ENCODE measurements at places on chromosomes 2 and 18.

GRCh38 chr2:166766220-166766619 lies 122.1 kb upstream of the XIRP2 start:
- DNase-seq, result no peak

DNA sequence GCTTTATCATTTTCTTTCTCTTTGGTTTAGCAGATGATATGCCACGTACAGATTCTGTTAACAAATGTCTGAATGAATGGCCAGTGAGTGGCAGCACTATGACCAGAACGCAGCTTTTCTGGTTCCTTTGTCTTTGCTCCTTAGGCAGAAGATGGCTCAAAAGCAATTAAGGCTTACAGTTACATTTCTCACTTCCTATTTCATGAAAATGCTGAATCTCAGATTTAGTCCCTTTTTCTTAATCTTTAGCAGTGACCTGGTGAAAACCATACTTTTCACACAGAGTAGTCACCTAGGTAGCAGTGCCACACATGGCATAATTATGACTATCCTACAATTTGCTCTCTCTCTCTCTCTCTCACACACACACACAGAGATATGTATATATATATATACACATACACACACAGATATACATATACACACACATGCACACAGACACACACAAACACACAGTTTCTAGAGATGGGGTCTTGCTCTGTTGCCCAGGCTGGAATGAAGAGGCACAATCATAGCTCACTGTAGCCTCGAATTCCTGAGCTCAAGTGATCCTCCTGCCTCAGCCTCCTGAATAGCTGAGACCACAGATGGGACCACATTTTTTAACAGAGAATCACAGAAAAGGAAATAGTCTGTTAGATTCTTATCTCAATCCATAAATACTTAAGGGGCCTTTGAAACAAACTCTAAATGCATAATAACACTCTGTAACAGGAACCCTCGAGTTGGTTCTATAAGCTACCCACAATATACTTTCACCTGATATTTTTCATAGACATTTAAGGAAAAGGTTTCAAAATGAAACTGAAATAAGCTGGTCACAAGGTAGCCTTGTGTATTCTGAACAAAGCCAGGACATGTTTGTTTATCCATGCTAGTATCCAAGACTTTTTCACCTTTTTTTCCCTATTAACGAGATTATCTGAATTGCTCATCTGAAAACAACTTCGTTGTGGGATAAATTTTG lies 11.6 kb downstream of the PDE6D start:
- DNase-seq, result no peak

DNA sequence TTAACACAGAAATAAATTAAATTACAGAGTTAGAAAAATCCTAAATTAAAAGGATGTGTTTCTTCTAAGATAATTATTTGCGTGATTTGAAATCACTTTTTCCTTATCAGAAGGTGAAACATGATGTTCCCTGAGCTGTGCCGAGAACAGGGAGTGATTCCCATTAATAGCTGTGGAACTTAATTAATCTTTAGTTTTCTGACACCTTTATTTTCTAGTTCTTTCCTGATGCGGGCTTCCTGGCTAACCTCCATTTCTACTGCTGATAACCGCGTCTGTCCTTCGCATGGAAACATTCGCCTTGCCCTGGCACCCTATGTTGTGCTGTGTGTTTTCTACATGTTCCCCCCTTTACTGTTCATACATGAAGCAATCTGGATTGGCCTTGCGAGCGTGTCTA lies 172.9 kb downstream of the FAM210A start:
- DNase-seq, result no peak

- DNase-seq, result no peak
Observed at GRCh38 chr2:178325268-178325667, 125.7 kb downstream of the PRKRA start.

- DNase-seq, result peak; percentile 67
Observed at GRCh38 chr18:45621061-45621511, 5.8 kb downstream of the SLC14A2 start.

- DNase-seq, result no peak
Observed at GRCh38 chr2:94872088-94872618, 923 bp downstream of the TEKT4 start.

GRCh38 chr2:175973373-175973772 lies 28.7 kb downstream of the LNPK start:
- no peak for DNase-seq

DNA sequence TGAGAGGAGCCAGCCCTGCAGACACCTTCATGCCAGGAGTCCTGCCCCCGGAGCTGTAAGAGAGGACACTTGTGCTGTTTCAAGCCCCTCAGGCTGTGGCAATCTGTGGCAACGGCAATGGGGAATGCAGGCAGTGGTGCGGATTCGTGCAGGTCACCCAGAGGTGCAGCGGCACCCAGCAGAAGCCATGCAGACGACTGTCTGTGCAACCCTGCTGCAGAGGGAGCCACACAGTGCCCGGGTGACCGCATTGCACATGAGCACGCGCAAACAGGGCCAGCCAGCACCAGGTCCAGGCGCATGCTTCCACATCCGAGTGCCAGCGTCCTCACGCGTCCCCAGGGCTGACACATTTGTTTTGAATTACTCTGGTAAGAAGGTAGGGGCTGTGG lies 84.8 kb upstream of the GPC1 start:
- DNase-seq, result no peak

DNA sequence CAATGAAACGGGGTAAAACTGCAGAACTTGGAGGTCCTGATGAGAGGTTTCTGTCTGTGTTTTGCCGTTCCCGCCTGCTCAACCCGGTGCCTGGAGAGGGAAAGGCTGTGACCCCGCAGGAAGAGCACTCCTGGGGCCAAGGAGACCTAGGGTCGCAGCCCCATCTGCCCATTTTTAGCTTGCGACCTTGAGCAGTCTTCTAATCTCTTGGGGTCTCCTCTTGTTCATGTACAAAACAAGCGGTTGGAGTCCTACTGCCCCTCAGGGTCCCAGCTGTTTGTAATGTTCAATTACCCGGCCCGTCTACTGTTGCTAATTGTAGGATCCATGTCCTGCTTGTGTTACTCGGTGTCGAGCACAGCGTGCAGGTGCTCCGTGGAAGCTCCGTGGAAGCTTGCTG lies 104.5 kb downstream of the PTGR3 start:
- no peak for DNase-seq

- peak; percentile 50 for DNase-seq
Observed at GRCh38 chr18:62576845-62577512, 54.2 kb downstream of the ZCCHC2 start.

DNA sequence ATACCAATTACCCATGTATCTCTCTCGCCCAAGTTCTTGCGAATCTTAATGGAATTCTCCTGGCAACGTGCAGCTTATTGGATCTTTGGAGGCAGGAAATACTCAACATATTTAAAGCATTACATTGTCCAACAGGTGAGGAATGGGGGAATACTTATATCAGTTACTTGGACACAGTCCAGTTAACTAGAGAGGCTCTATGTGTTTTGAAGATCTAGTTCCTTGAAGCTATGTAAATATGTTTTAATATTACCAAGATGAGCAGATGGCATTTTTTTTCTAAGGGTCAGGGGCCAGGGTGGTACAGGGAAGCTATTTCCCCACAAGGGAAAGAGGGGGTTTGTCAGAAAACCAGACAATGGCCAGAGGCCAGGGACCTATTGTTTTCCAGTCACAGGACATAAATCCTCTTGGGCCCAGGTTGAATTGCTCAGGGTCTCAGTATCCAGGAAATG lies 26.8 kb upstream of the MC5R start:
- DNase-seq, result no peak
